ENCODE measurements at places on chromosomes 2 and 18.

DNA sequence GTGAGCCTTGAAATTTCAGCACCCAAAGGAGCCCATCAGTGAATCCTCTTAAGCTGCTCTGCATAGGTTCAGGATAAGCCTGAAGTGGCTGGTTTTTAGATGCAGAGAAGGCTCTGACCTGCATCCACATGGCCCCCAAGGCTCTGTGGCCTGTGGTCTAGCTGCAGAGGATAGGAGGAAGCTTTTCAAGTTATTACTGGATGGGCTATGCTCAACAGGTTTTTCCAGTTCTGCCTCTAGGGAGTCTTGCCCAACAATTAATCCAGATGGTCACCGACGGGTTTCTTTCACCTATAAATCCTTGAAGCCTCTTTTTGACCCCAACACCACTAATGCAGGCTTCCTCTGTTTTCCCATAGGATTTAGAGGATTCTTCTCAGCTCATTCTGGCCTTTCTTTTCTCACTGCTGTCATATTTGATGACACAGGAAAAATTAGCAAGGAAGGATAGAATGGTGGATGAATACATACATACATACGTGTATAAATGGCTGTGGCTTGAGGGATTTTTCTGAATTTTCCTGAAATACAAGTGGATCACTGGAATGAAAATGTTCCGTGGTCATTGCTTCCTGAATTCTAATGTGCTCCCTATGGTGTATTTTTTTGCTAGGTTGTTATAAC lies 52.2 kb upstream of the BCL2L11 start:
- no peak for DNase-seq

- no peak for DNase-seq
Measured at GRCh38 chr2:145138626-145139025, 618.7 kb upstream of the ZEB2 start.

- DNase-seq: no peak
Measured at GRCh38 chr2:102708847-102709559, 52.8 kb upstream of the TMEM182 start.

GRCh38 chr2:199458009-199458805 lies 468 bp upstream of the SATB2 start:
- DNase-seq: no peak

GRCh38 chr2:8198766-8199382 lies 483.0 kb upstream of the ID2 start:
- no peak for DNase-seq

DNA sequence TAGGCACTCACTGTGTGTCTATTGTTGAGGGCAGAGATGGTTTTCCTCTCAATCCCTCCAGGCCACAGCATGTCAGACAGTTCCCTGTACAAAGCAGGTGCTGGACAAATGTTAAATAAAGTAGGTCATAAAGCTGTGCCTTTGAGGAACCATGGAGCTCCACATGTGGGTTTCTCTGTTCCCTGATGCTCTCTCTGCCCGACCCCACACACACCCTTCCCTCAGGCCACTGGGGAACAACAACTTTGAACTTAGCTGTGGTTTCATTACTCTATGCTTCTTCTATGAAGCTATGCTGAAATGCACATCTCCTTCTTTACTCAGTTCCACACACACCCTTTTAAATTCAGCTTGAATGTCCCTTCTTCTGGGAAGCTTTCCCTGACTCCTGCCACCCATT lies 415.3 kb downstream of the HRH4 start:
- DNase-seq: no peak

GRCh38 chr2:142786918-142787702 lies 90.4 kb upstream of the KYNU start:
- DNase-seq: no peak

- DNase-seq: no peak
Measured at GRCh38 chr2:17476064-17476463, 42.2 kb downstream of the RAD51AP2 start.

- no peak for DNase-seq
Measured at GRCh38 chr18:63444580-63444979, 22.3 kb upstream of the VPS4B start.

DNA sequence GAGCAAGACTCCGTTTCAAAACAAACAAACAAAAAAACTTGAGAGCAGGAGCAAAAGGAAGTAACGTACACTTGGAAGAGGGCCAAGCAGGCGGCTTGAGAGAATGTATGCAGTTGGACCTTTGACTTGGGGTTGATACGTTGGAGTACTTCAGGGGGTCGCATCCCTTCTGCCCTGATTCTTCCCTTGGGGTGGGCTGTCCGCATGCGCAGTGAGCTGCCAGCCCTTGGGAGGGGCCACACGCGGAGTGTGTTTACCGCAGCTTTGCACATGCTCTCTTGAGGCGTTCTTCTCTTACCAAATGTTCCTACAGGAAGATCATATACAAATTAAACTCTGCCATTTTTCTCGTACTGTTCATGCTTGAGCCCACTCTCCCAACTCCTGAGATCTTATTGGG lies 38.1 kb upstream of the SOCS6 start:
- DNase-seq: no peak

DNA sequence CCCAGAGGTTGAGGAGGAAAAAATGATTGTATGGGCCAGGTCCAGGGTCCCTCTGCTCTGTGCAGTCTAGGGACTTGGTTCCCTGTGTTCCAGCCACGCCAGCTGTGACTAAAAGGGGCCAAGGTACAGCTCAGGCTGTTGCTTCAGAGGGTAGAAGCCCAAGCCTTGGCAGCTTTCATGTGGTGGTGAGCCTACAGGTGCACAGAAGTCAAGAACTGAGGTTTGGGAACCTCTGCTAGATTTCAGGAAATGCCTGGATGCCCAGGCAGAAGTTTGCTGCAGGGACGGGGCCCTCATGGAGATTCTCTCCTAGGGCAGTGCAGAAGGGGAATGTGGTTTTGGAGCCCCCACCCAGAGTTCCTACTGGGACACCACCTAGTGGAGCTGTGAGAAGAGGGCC lies 10.6 kb upstream of the MBP start:
- DNase-seq: no peak

DNA sequence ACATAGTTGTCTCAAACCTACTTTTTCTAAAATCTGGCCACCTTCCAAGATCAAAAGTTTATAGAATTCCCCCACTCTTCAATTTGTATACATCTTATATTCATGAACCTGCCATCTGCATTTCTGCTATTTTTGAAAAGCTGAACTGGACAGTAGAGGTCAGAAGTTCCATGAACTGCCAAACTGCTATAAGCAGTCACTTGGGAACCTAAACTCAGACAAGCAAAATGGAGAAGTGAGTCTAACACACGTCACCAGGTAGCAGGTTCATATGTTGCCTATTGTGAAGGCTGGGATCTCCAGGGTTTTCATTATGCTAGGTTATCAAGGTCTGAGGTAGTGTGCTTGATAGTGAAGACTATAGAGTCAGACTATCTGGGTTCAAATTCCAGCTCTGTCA lies 2.0 kb upstream of the MYO1B start:
- no peak for DNase-seq

DNA sequence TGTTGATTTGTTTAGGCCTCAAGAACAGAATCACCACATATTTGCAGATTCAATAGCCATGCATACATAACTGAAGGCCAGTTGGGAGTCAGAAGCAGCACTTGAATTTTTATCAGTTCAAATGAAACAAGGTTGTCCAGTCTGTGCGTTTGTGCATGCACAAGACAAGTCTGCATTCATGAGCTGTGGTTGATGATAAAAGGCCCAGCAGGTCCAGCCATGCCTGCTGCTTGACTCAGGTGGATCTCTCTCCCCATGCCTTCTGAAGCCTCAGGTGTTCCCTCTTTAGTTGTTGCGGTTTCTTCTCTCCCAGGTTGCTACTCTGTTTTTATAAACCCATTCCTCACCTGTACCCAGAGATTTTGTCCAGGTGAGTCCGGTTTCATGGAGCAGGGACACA lies 124.5 kb downstream of the CCDC102B start:
- DNase-seq: no peak

DNA sequence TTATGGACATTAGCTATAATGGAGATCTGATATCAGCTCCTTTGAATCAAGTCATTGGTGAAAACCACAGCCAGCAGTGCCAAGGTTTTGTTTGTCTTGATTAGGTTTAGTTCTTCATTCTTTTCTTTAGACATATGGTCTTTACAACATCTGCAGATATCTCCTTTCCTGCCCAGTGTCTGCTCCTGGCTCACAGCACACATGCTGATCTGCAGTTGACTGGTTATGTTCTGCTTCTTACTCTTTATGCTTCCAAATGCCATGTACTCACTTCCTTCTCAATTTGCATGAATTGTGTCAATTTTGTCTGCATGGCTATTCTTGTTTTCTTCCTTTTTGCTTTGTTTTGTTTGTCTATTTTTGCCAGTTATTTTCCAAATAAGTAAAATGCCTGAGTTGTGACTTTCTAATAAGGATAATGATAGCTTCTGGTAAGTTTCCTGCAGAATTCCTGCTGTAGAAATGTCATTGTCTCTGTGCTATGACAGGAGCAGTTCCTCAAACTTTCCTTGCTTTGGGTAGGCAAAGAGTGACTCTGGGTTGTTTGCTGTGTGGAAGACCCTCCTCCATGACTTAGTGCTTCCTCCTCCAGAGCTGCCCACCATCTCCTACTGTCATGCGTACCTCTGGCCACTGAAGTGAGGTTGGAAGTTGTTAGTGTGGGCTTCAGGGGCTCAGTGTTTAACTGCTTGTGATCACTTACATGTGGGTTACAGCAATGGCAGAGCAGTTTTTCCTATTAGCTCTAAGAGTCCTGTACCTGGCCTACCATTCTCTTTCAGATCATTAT lies 8.2 kb downstream of the ARHGAP25 start:
- peak; percentile 23 for DNase-seq

DNA sequence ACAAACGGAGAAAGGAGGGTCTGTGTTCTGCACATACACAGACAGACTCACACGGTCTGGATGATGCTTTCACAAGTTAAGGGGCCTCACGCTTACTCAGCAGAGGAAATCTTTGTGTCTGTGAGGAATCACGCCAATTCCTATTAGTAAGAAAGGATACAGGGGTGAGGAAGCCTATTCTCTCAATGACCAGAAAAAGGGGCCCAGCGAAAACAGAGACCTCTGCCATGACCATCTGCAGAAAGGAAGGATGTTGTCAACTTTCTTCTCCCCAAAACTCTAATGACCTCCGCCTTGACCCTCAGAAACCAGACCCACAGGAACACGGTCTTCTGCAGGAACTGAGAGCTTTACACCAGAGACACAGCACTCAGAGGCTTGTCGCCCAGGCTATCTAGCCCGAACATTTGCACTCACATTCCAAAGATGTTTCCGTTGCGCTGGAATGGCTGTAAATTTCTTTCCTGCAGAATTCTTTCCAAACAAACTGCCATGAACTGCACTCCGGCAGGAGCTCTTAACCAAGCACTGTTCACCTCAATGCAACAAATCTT lies 186.3 kb downstream of the TCF4 start:
- DNase-seq: no peak

GRCh38 chr18:52131845-52132244 lies 208.2 kb upstream of the DCC start:
- DNase-seq: no peak

GRCh38 chr2:121345887-121346286 lies 60.9 kb upstream of the TFCP2L1 start:
- no peak for DNase-seq

DNA sequence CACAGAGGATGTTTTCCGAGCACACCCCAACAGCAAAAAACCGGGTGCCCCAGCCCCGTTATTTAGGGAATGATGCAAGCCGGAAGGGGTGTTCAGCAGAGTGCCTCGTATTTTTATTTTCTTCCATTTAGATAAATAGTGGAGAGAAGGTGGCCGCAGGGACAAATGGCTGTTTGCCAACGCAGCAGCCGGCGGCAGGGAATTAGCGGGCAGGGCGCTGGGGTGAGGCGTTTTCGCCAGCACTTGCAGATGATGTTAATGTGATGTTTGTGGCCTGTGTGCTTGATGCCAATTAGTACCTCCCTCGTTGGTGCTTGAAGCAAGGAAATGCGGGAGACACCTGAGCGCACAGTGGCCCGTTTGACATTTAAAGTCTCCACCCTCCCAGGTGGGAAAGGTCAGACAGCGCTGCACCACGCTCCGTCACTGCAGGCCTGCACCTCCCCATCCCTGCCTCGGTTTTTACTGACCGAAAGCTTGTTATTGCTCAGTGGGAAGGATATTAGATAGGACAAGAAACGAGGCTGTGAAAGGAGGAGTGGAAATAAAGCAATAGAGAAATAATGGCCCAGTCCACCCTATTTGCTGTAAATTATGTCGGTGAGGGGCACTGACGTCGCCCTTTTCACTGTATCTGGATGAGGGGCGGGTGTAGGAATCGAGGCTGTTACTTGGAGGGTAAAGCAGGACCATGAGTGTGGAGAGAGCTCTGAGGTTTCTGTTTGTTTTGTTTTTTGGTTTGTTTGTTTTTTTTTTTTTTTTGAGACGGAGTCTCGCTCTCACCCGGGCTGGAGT lies 39.1 kb downstream of the NFATC1 start:
- no peak for DNase-seq

- no peak for DNase-seq
Measured at GRCh38 chr2:64837925-64838641, 151.1 kb upstream of the SLC1A4 start.

DNA sequence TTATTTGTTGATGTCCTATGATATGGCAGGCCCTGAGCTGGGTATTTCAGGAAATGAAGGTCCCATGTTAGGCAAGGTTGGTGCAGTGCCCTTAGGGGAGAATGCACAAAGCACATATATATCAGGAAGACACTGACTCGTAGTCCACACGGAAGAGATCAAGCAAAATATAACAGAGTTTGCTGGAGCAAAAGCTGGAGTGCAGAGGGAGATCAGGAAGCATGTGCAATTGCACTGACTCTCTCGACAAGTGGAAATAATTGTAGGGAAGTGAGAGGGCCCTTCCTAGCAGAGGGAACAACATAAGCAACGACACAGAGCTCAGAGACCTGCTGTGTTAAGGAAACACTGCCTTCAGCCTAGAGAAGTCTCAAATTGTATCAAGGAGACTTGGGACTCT lies 4.2 kb downstream of the ZNF385B start:
- DNase-seq: no peak

GRCh38 chr2:158043181-158043948 lies 58.3 kb upstream of the UPP2 start:
- DNase-seq: no peak

DNA sequence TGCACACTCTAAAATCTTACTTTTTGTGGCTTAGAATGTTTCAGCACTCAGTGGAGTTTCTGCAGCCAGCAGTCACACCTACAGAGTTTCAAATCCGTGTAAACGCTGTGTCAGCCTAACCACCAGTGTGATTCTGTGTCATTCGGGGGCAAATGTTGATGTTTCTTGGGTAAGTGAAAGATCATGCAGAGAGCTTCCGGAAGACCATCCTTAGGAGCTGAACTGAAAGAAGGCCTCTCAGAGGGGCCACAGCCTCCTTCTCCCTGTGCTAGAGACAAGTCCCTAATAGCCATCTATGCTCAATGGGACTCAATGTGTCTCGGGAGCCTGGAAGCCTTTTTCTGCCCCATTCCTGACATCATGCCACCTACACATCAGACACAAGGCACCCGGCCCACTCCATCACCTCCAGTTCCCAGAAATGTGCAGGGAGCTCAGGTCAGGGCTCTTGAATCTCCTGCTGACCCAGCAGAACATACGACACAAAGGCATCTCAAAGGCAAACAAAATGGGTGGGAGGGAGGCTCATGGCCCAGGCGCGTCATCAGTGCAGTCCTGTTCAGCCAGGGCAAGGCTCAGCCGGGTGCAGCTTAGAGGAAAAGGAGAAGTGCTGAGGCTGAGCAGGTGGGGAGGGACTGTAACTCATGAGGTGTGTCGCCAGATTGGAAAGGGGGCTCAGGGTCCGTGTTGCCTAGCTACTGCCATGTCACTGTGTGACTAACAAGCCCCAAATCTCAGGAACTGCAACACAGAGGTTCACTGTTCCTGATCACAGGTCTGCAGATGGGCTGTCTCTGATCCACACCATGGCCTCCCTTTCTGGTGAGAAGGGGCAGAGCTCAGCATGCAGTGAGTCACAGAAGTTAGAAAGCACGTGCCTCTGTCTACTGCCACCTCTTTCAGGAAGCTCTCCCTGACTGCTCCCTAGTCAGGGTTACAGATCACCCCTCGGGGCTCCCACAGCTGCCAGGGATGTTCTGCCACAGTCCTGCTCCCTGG lies 82.0 kb downstream of the SMAD7 start:
- DNase-seq: peak; percentile 67
